Fibroblast of skin of back (primary cell): ENCODE measurements at places on chromosomes 7 and 10.

DNA sequence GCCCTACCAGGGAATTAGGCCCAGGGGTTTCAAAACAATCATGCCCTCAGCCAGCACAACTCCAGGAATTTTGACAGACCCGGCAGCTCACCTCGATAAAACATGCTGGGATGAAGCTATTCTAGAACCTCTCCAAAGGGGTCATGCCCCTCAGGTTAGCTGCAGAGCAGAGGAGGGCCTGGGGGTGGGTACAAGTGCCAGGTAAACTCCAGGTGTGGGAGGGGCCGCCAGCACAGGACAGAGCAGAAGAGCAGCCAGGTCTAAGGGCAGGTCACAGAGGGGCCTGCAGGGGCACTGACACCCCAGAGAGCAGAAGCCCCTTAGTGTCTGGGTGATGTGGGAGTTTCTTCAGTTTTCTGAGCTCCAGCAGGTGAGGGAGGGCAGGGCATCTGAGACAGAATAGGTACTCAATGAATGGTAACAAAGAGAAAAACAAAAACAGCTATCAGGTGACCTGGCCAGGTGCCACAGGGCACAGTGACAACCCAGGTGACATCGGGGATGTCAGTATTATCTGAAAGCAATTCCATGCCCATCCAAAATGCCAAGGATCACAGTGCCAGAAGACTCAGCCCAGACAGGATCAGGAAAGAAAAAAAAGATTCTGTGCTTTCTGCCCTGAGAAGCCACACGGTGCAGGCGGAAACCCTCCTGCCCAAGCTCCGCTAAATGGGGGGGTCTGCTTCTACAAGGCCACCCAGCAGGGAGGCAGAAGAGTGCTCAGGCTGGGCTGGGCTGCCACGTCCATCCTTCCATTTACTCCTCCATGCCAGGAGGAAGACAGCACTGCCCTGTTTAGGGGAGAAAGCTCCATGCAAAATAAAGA lies 104.5 kb downstream of the TNS3 start:
- no peak for DNase-seq

DNA sequence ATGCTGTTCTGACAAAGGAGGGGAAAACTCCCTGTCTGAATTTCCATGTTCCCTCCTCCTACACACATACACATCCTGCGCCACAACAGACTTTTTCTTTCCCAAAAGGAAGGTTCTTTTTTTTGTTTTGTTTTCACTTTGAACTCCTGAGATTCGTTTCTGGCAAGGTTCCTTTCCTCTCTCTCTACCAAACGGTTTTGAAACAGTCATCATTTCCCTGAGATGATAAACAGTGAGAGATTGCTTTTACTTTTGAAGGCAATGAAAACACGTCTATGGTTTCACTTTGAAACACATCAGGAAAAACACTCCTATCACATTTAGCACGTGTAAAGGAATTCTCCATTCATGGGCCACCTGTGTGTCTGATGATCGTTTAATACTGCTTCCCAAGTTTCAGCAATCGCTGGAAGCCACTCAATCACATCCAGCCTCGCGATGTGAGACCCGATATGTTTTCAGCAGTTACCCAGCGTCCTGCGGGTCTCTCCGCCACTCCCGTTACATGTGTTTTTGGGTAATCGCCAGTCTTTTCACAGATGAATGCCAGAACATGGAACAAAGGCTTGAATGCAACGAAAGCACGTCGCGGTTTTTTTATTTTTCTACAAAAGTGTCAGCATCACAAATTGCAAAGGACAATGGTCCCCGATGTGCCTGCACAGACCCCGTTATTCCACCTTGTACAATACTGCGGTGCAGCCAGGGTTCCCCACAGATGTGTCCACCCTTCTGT lies 62.8 kb upstream of the CUX1 start:
- DNase-seq = peak; percentile 31

- DNase-seq = no peak
Observed at GRCh38 chr10:125166658-125167057, 6.3 kb upstream of the CTBP2 start.

- DNase-seq = no peak
Observed at GRCh38 chr10:119821182-119821581, 51.5 kb downstream of the MCMBP start.

GRCh38 chr7:151794508-151795167 lies 82.3 kb downstream of the PRKAG2 start:
- peak; percentile 40 for DNase-seq
